ENCODE measurements at places on chromosomes 2 and 18.

DNA sequence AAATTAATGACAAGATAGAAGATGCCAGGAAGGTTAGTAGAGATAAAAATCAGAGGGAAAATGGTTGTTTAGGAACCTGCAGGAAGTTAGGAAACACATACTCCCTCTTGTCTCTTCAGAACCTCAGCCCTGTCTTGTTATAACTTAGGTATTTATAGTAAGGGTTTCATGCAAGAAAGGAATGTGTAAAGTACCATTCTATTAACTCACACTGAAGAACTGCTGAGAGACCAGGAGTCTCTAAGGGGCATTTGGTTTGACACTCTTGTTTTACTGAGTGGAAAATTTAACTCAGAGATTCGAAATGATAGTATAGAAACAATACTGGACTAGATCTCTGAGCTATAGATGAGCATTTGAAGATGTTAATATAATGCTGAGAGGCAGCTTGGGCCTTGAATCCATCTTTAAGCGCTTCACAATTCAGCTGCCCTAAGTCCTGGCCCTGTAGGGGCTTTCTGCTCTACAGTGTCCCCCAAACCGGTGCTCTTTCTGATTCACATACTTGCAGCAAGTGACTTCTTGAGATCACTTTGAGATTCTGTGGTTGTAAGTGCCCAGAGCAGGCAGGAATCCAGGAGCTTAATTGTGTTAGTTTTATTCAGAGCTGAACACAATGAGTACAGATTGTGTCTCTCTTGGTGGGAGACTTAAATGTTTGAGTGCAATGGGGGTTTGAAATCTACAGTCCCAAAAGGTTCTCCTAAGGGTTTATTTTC lies 235.0 kb upstream of the RGPD4 start:
- no peak for DNase-seq
- H3K4me1 ChIP-seq: no peaks in the 10 kb centered on the region
- H3K36me3 ChIP-seq: no peaks in the 10 kb centered on the region
- no peak overlapping the region for H3K4me3 ChIP-seq
- no peak overlapping the region for H3K27ac ChIP-seq

GRCh38 chr18:53785811-53786210 lies 438.7 kb downstream of the MBD2 start:
- no peak overlapping the region for H3K27ac ChIP-seq
- H3K27me3 ChIP-seq: no peaks in the 10 kb centered on the region
- no peaks in the 10 kb centered on the region for H3K36me3 ChIP-seq
- no peak overlapping the region for H3K4me3 ChIP-seq

- H3K4me1 ChIP-seq: no peaks in the 10 kb centered on the region
- peaks cover 5% of the 10 kb centered on the region for H3K27me3 ChIP-seq
- no peaks in the 10 kb centered on the region for H3K36me3 ChIP-seq
- no peak for DNase-seq
- no peak overlapping the region for H3K4me3 ChIP-seq
These were observed 145.9 kb downstream of the DDX1 start for GRCh38 chr2:15737314-15738224.

DNA sequence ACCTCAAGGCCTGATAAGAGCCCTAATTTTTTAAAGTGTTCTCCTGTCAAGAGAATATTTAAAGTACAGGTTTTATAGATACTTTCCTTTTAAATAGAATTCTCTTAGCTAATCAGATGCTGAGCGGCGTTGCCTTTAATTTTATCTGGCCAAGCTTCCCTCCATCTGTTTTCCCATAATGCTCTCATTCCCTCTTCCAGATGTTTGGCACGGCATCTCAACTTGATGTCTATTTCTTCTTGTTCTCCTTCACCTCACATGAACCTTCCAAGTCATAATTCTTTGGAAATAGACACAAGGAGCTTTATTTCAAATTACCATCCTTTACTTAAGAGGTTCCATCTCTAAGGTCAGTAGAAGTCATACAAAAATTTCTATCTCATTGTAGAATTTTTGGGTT lies 76.1 kb upstream of the CPO start:
- H3K27me3 ChIP-seq: no peaks in the 10 kb centered on the region

DNA sequence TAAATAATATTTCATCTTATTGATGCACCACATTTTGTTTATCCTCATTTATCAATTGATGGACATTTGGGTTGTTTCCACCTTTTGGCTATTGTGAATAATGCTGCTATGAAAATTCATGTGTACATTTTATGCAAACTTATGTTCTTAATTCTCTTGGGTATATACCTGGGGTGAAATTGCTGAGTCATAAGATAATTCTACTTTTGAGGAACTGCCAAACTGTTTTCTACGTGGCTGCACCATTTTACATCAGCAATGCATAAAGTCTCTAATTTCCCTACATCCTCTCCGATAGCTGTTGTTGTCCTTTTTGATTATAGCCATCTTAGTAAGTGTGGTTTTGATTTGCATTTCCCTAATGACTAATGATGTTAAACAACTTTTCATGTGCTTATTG lies 116.5 kb upstream of the DLX2 start:
- peaks cover 33% of the 10 kb centered on the region for H3K4me1 ChIP-seq
- H3K36me3 ChIP-seq: no peaks in the 10 kb centered on the region

DNA sequence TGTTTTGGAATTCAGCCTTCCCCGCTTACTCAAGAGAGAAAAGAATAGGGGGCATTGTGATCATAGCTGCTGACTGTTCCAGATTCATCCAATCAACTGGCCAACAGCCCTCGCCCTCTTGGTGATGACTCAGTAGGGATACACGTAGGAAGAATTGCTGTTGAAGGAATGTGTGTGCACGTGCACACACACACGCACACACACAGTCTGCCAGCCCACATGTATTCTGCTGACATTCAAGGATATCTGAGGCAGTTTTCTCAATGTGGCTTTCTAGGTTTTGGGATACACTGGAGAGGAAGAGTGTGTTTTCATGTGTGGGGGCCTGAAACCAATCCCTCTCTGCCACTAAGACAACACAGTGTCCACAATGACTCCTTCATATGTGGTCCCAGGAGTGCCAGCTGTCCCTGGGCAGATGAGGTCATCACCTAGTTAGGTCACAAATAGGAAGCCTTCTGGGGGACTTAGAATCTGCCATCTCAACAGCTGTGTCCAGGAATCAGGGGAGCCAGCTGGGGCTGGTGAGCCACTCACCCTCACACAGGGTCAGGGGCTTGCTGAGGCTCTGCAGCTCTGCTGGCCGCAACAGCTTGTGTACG lies 352.6 kb downstream of the SS18 start:
- H3K36me3 ChIP-seq: no peaks in the 10 kb centered on the region
- DNase-seq: no peak
- no peak overlapping the region for H3K4me3 ChIP-seq
- H3K4me1 ChIP-seq: no peaks in the 10 kb centered on the region

GRCh38 chr2:27884601-27885000 lies 5.6 kb downstream of the RBKS start:
- peaks cover 2% of the 10 kb centered on the region for H3K4me1 ChIP-seq
- no peaks in the 10 kb centered on the region for H3K27me3 ChIP-seq
- no peak overlapping the region for H3K4me3 ChIP-seq
- H3K36me3 ChIP-seq: no peaks in the 10 kb centered on the region

GRCh38 chr2:104340879-104341828 lies 512.8 kb upstream of the POU3F3 start:
- no peak overlapping the region for H3K4me3 ChIP-seq
- H3K36me3 ChIP-seq: no peaks in the 10 kb centered on the region
- no peak overlapping the region for H3K27ac ChIP-seq
- no peak for DNase-seq
- H3K4me1 ChIP-seq: no peaks in the 10 kb centered on the region

DNA sequence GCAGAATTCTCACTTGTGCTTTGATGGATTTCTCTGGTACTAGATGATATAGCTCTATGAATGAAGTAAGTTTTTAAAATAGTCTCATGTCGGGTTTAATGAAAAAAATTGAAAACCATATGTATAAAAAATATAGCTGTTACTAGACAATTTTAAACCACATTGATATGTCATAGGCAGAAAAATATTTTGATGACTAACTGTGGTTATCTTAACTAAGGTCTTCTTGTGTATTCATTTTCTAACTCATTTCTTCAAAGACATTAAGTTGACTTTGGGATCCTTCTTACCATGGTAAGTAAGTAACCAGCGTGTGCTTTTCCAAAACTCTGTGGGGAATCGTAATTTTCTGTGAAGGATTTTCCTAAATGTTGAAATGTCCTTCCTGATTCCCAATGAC lies 160.9 kb upstream of the COL3A1 start:
- H3K4me1 ChIP-seq: no peaks in the 10 kb centered on the region
- no peak overlapping the region for H3K27ac ChIP-seq
- no peak overlapping the region for H3K4me3 ChIP-seq

DNA sequence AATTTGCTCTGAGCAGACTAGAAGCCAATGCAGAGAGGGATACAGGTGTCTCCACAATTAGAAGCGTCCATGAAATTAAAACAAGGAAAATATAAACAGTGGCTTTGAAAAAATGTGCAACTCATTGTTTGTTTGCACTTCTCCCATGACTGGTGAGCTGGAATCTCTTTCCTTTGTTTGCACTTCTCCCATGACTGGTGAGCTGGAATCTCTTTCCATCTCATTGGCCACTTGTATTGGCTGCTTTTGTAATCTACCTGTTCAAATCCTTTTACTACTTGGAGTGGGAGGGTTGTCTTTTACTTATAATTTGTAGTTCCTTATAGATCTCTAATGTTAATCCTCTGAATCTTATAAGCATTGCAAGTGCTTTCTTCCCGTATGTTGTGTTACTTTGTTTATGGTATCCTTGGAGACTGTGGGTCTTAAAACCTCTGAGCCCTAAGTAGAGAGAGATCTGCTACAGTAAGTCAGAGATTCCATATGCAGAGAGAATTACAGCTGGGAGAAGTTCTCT lies 94.1 kb downstream of the RTN4 start:
- H3K4me1 ChIP-seq: peaks cover 4% of the 10 kb centered on the region
- H3K27ac ChIP-seq: no peak overlapping the region
- no peaks in the 10 kb centered on the region for H3K36me3 ChIP-seq

GRCh38 chr2:69781321-69782248 lies 39.7 kb downstream of the ANXA4 start:
- H3K36me3 ChIP-seq: peaks cover 3% of the 10 kb centered on the region
- DNase-seq: no peak
- H3K27ac ChIP-seq: no peak overlapping the region
- H3K4me1 ChIP-seq: peaks cover 5% of the 10 kb centered on the region

GRCh38 chr2:201779901-201780673 lies 646 bp downstream of the ALS2 start:
- peak overlapping the region; percentile 68 for H3K27ac ChIP-seq
- peak overlapping the region; percentile 86 for H3K4me3 ChIP-seq
- no peak for DNase-seq

GRCh38 chr2:38446418-38446817 lies 69.3 kb upstream of the ATL2 start:
- peaks cover 6% of the 10 kb centered on the region for H3K27me3 ChIP-seq
- H3K36me3 ChIP-seq: no peaks in the 10 kb centered on the region
- no peak overlapping the region for H3K4me3 ChIP-seq
- no peaks in the 10 kb centered on the region for H3K4me1 ChIP-seq
- DNase-seq: no peak

GRCh38 chr2:131105950-131106801 lies 1.0 kb downstream of the PLEKHB2 start:
- peak overlapping the region; percentile 93 for H3K4me3 ChIP-seq
- H3K27ac ChIP-seq: peak overlapping the region; percentile 98
- H3K36me3 ChIP-seq: peaks cover 18% of the 10 kb centered on the region
- H3K27me3 ChIP-seq: no peaks in the 10 kb centered on the region
- peak; percentile 41 for DNase-seq

DNA sequence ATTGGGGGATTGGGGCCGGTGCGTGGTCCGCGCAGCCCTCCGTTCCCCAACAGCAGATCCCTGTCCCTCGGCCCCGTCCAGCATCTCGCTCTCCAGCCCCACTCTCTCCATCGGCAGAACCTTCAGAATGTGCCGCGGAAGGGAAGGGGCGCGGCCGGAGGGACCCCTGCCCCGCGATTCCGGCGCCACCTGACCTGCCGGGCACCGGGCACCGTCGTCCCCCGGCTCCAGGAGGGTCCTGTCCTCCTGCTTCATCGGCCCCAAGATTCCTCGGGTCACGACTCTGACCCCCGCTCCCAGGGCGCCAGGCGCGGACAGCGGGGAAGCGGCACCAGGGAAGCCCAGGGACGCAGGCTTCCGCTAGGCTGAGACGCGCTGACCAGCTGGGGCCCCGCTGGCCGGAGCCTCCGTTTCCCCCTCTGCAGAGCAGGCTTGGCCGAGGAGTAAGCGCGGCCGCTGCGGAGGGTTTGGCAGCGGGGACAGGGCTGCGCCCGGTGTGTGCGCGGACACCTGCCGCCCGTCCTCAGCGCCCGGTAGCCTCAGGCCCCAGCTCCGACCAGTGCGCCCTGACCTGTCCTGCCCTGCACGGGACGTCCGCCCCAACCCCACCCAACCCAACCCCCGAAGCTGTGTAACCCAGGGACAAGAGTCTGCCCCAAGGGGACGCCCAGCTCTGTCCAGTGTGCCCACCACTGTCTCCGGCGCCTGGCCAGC lies 16.8 kb upstream of the BOK start:
- peaks cover 19% of the 10 kb centered on the region for H3K27me3 ChIP-seq
- H3K4me1 ChIP-seq: peaks cover 4% of the 10 kb centered on the region
- no peak overlapping the region for H3K27ac ChIP-seq
- H3K4me3 ChIP-seq: no peak overlapping the region

GRCh38 chr2:168645696-168646338 lies 156.6 kb upstream of the NOSTRIN start:
- no peaks in the 10 kb centered on the region for H3K27me3 ChIP-seq
- no peak overlapping the region for H3K27ac ChIP-seq
- no peak overlapping the region for H3K4me3 ChIP-seq
- no peak for DNase-seq
- peaks cover 10% of the 10 kb centered on the region for H3K36me3 ChIP-seq

GRCh38 chr2:118054213-118055008 lies 33.9 kb upstream of the INSIG2 start:
- peaks cover 53% of the 10 kb centered on the region for H3K27me3 ChIP-seq
- H3K36me3 ChIP-seq: no peaks in the 10 kb centered on the region
- H3K4me3 ChIP-seq: no peak overlapping the region

DNA sequence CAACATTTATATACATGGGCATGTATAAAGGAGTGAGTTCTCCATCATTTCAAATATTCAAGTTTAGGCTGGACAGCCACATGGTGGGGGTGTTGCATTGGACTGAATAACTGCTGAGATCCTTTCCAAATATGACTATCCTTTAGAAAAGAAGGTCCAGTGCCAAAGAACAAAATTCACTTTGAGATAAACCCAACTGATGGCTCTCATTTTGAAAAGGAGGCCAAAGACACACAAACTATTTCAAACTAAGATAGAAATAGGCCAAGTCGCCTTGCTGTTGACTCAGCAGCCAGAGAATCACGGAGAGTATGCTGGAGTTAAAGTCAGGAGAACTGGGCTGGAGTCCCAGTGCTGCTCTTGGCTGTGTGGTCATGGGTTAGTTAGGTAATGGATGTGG lies 204.5 kb upstream of the LRATD1 start:
- peaks cover 2% of the 10 kb centered on the region for H3K36me3 ChIP-seq
- H3K4me1 ChIP-seq: no peaks in the 10 kb centered on the region

GRCh38 chr18:2657788-2658458 lies 2.4 kb downstream of the SMCHD1 start:
- H3K27ac ChIP-seq: peak overlapping the region; percentile 94
- DNase-seq: no peak
- H3K27me3 ChIP-seq: no peaks in the 10 kb centered on the region
- H3K4me3 ChIP-seq: peak overlapping the region; percentile 93
- peaks cover 28% of the 10 kb centered on the region for H3K36me3 ChIP-seq

GRCh38 chr2:75324141-75324540 lies 124.8 kb upstream of the TACR1 start:
- H3K27ac ChIP-seq: no peak overlapping the region
- H3K4me3 ChIP-seq: no peak overlapping the region
- H3K36me3 ChIP-seq: peaks cover 3% of the 10 kb centered on the region
- no peaks in the 10 kb centered on the region for H3K27me3 ChIP-seq
- H3K4me1 ChIP-seq: peaks cover 2% of the 10 kb centered on the region
- no peak for DNase-seq
